ENCODE measurements at places on chromosomes 1 and 21. TPM values are rescaled to one million over a fixed set of nuclear protein-coding genes. Genes with fewer than 3 reads are reported as not detected.

- H3K27me3 ChIP-seq = no peaks in the 10 kb centered on the region
- no peak overlapping the region for H3K27ac ChIP-seq
- no peaks in the 10 kb centered on the region for H3K36me3 ChIP-seq
- H3K4me1 ChIP-seq = no peaks in the 10 kb centered on the region
- no peak for DNase-seq
Observed at GRCh38 chr1:54459140-54459539, 52.9 kb upstream of the SSBP3 start.

DNA sequence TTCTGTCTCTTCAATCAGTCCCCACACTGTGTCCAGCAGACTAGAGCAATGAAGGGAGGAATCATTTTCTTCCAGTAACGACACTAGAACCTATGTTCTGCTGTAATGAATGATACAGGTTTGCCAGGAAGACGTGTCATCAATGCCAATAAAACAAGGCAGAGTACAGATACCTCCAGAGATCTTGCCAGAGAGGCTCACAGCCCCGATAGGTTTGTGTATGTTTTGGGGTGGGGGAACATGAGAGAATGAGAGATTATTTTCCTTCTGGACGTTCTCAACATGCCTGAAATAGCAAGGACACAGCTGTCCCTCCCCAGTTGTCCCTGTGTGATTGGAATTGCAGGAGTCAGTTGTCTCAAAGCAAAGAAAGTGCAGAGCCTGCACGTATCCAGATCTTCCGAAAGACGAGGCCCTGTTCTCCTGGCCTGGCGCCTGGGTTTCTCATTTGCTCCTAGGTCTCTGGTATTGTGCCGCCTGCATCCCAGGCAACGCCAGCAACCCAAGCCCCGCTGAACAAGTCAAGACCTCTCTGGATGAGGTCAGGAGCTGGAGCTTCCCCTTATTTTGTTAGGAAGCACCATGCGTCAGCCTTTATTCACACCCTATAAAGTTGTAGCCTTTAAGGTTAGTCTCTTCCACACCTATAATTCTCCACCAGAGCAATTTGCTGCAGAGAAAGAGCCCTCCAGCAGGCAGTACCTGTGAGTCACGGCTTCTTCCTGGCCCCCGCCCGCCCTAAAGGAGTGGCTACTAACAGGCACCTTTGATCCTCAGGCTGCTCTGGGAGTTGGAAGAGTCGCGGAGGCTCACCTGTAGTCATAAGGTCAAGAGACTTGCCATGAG lies 130.5 kb downstream of the TOMM20 start:
- H3K4me3 ChIP-seq = peak overlapping the region; percentile 45
- no peaks in the 10 kb centered on the region for H3K27me3 ChIP-seq
- peak; percentile 99 for DNase-seq

- no peaks in the 10 kb centered on the region for H3K36me3 ChIP-seq
- DNase-seq = no peak
- H3K4me1 ChIP-seq = peaks cover 44% of the 10 kb centered on the region
- no peak overlapping the region for H3K27ac ChIP-seq
- no peak overlapping the region for H3K4me3 ChIP-seq
- H3K27me3 ChIP-seq = no peaks in the 10 kb centered on the region
Observed at GRCh38 chr1:3539707-3540425, 71.4 kb downstream of the MEGF6 start.

GRCh38 chr1:201282216-201282615 lies 1.1 kb upstream of the PKP1 start:
- no peak overlapping the region for H3K4me3 ChIP-seq
- no peaks in the 10 kb centered on the region for H3K36me3 ChIP-seq
- H3K27ac ChIP-seq = no peak overlapping the region

DNA sequence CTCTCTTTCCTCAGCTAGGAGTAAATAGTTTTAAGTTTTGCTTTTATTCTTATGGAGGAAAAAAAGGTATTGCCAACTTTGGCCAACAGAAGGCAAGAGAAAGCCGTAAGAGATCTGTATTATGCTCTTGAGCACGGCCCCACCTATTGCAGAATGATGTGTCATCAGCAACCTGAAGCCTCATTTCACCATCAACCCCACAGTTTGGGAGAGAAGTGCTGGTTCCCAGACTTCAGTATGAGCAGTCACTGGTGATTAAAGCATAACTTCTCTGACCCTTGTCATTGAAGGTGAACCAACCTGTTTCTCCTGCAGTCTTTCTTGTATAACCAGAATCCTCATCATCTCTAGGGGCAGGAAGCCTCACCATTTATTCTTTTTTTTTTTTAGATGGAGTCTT lies 100.2 kb downstream of the SIPA1L2 start:
- H3K36me3 ChIP-seq = no peaks in the 10 kb centered on the region
- peak overlapping the region; percentile 82 for H3K27ac ChIP-seq
- peak; percentile 13 for DNase-seq

GRCh38 chr1:9861360-9861759 lies 37.6 kb upstream of the CLSTN1 start:
- H3K27ac ChIP-seq = no peak overlapping the region
- no peaks in the 10 kb centered on the region for H3K27me3 ChIP-seq
- no peak overlapping the region for H3K4me3 ChIP-seq
- no peaks in the 10 kb centered on the region for H3K36me3 ChIP-seq
- no peaks in the 10 kb centered on the region for H3K4me1 ChIP-seq

DNA sequence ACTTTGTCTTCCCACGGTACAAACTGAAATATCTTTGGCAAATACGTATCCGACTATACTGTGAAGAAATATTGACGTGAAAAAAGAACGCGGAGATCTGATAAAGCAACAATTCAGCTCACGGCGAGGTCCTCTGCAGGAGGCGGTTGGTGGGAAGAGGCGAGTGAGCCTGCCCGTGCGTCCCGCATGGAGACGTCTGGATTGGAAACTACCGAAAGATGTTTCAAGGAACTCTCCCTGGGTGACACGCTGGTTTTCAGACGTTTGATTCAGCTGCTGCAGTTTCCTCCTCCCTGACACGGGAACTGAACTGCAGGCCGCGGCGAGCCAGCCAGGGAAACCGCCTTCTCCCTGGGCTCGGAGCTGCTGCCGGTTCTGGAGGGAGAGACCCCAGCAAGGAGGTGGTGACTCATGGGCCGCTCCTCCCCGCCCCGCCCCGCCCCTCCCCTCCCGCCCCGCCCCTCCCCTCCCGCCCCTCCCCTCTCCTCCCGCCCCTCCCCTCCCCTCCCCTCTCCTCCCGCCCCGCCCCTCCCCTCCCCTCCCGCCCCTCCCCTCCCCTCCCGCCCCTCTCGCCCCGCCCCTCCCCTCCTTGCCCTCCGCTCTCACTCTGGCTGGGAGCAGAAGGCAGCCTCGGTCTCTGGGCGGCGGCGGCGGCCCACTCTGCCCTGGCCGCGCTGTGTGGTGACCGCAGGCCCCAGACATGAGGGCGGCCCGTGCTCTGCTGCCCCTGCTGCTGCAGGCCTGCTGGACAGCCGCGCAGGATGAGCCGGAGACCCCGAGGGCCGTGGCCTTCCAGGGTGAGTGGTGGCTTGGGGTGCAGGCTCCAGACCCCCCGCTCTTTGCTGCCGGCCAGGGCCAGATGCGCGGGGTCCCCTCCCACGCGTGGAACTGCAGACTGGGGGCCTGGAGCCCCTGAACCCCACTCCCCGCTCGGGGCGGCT lies at the start of gene COL6A1:
Gene COL6A1, plus strand, starts transcription at position 620 of the 941 bp plus-strand sequence. Its CDS starts 81 bp downstream, at position 701.
- DNase-seq = peak; percentile 65
- H3K36me3 ChIP-seq = no peaks in the 10 kb centered on the region
- H3K4me1 ChIP-seq = peaks cover 4% of the 10 kb centered on the region
- H3K27ac ChIP-seq = peak within 1 kb of the TSS; percentile 14

Gene PRKAA2
- 5.0 TPM for total RNA-seq

Gene CHIA
- not detected for total RNA-seq

All from PC-9 (cell line).